Left ventricle myocardium inferior (tissue), 1 donor: ENCODE measurements at places on chromosomes 16 and 17. TPM values are rescaled to one million over a fixed set of nuclear protein-coding genes. Genes with fewer than 3 reads are reported as not detected.
A peak's percentile ranks its signal among the peaks of the same experiment; 100 is the strongest.

TMEM220 gene
- total RNA-seq, result 6.4 TPM

HSD11B2 gene
- 0.99 TPM for total RNA-seq

SOST gene
- total RNA-seq, result 0.14 TPM

DCTN5 gene
- 40.0 TPM for total RNA-seq

ALDH3A1 gene
- total RNA-seq, result not detected

ZBTB4 gene
- total RNA-seq, result 63.4 TPM

EME1 gene
- 0.74 TPM for total RNA-seq

ATPAF2 gene
- total RNA-seq, result 37.5 TPM

CTRB2 gene
- total RNA-seq, result not detected

KDM6B gene
- total RNA-seq, result 23.3 TPM

PLCG2 gene
- 5.6 TPM for total RNA-seq

DNA sequence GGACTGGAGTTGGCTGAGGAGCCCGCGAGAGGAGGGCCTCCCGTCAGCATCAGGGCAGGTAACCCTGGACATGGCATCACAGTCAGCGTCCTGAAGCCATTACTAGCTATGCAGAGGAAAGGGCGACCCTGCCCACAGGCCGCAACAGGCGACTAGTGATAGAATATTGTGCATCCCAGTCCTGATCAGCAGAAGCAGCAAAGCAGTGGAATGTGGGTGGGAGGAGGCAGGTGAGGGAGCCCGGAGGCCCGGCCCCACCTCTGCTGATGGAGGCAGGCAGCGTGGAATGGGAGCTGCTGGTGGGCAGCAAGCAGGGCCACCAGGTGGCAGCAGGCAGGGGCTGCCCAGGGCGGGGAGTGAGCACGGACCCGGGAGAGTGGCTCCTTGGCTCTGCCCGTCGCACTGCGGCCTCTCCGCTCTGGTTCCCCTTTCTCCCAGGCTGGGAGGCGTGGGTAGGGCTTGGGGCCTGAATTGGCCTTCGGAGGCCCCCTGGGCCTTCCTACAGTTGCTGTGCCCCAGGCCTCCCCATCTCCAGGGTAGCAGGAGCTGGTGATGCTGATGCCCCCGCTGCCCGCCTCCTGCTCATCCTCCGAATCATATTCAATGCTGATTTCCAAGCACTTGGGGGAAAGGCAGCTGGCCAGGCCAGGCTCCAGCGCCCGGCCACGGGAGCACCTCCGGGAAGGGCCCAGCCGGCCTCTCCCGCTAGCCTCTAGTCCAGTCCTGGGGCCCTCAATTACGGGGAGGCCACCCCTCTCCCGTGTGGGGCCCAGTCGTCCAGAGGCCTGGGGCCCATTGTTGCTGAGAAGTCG is 20.2 kb downstream of the TSPOAP1 start:
- DNase-seq, result no peak
- H3K4me1 ChIP-seq, result no peaks in the 10 kb centered on the region
- no peak overlapping the region for H3K27ac ChIP-seq
- H3K4me3 ChIP-seq, result no peak overlapping the region
- H3K36me3 ChIP-seq, result no peaks in the 10 kb centered on the region

GRCh38 chr17:36069136-36069535 is 5.1 kb downstream of the CCL18 start:
- H3K4me1 ChIP-seq, result no peaks in the 10 kb centered on the region
- no peak overlapping the region for H3K27ac ChIP-seq
- no peak for DNase-seq
- H3K4me3 ChIP-seq, result no peak overlapping the region

DNA sequence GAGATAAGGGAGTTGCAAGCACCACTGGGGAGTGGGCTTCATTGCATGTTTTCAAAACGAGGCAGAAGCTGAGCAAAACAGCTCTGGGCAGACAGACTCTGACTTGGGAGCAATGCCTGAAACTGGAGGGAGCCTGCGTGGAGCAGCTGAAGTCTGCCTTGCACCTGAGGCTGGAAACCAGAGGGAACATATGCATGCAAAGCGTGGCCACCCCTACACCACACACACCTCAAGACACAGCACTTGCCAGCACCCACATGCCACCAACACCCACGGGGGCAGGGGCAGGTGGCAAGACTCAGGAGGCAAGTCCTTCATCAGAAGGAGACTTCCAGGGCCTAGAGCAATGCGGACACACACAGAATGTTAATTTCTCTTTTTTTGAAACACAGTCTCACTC is 45.8 kb downstream of the COTL1 start:
- no peaks in the 10 kb centered on the region for H3K36me3 ChIP-seq
- H3K4me1 ChIP-seq, result no peaks in the 10 kb centered on the region
- H3K27ac ChIP-seq, result no peak overlapping the region
- H3K27me3 ChIP-seq, result no peaks in the 10 kb centered on the region
- DNase-seq, result no peak
- H3K4me3 ChIP-seq, result no peak overlapping the region

- H3K4me1 ChIP-seq, result peaks cover 32% of the 10 kb centered on the region
- no peaks in the 10 kb centered on the region for H3K27me3 ChIP-seq
- H3K27ac ChIP-seq, result no peak overlapping the region
- H3K4me3 ChIP-seq, result no peak overlapping the region
- no peaks in the 10 kb centered on the region for H3K36me3 ChIP-seq
These were observed 64.5 kb upstream of the MED9 start for GRCh38 chr17:17412326-17412725.

- H3K4me1 ChIP-seq, result peaks cover 19% of the 10 kb centered on the region
- no peak overlapping the region for H3K27ac ChIP-seq
- no peaks in the 10 kb centered on the region for H3K36me3 ChIP-seq
These were observed 2.9 kb upstream of the SRCIN1 start for GRCh38 chr17:38608648-38609047.

DNA sequence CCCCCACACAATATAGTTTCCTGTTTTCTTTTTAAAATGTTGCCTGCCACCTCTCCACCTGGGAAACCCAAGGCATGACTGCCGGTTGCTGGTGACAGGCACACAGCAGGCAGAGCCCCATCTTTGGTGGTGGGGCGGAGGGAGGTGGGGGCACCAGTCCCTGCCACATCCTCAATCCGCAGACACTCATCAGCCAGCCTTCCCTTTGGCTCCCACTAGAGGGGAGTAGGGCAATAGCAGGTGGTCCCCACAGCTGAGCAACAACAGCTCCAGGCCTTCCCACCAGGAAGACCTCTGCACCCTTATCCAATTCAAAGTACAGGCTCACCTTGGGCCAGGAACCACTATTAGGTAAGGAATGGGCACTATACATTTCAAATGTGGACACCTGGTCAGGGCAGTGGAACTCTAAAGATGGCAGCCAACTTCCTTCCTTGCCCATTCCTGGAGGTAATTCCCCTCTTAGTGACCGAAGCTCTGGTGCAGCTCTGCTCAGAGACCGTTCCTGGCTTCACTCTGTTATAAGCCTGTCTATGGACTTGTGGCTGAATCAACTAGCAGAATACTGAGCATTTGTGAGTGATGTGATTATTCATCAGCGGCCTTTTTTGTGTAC is 13.9 kb downstream of the RECQL5 start:
- H3K4me3 ChIP-seq, result no peak overlapping the region
- no peak for DNase-seq
- H3K4me1 ChIP-seq, result no peaks in the 10 kb centered on the region
- H3K27ac ChIP-seq, result no peak overlapping the region
- H3K27me3 ChIP-seq, result no peaks in the 10 kb centered on the region
- H3K36me3 ChIP-seq, result peaks cover 85% of the 10 kb centered on the region

DNA sequence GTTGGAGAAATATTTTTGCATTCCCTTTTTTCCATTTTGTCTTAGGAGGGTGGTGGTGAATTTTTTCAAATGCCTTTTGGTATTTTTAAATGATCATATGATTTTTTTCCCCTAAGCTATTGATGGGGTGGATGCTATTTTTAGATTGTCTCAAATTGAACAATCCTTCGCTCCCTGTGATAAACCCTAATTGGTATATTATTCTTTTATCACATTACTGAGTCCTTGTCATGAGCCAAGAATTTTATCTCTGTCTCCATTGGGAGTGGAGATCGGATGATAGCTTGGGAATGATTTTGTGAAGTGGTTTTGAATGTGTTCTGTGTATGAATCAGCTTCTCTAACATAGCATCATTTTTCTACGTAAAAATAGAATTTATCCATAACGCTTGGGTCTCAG is 15.4 kb downstream of the NECAB2 start:
- H3K4me1 ChIP-seq, result no peaks in the 10 kb centered on the region
- DNase-seq, result no peak
- H3K4me3 ChIP-seq, result no peak overlapping the region

DNA sequence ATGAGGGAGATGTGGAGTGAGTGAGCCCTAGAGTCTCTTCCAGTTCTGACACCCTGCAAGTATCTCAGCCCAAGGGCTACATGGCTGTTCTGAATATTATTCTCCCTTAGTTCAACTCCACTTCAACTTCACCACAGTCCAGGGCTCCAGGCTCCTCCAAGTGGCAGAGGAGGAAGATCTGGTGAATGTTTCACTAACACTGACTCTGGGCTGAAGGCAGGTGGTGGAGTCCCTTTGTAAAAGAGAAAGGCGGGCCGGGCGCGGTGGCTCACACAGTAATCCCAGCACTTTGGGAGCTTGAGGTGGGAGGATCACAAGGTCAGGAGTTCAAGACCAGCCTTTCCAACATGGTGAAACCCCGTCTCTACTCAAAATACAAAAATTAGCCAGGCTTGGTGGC is 13.6 kb downstream of the CCDC92B start:
- H3K4me1 ChIP-seq, result no peaks in the 10 kb centered on the region
- H3K36me3 ChIP-seq, result no peaks in the 10 kb centered on the region

GRCh38 chr16:87461466-87461991 is 31.3 kb downstream of the ZCCHC14 start:
- H3K4me1 ChIP-seq, result peaks cover 77% of the 10 kb centered on the region
- H3K27ac ChIP-seq, result peak overlapping the region; percentile 88
- peak overlapping the region; percentile 34 for H3K4me3 ChIP-seq

DNA sequence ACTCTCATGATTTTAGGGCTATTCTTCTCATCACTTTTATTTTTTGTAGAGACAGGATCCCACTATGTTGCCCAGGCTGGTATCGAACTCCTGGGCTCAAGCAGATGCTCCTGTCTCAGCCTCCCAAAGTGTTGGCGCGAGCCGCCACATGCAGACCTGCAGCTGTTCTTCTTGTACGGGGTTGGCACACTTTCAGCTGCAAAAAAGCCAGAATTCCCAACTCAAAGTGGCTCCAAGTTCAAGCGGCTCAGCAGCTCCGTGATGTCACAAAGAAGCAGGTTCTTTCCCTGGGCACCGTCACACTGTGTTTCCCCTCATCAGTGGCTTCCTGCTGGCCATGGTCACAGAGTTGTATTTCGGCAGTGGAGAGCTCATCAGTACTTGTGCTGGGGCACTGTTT is 6.7 kb upstream of the SBK1 start:
- no peak for DNase-seq
- no peaks in the 10 kb centered on the region for H3K36me3 ChIP-seq
- no peaks in the 10 kb centered on the region for H3K4me1 ChIP-seq
- H3K4me3 ChIP-seq, result no peak overlapping the region

DNA sequence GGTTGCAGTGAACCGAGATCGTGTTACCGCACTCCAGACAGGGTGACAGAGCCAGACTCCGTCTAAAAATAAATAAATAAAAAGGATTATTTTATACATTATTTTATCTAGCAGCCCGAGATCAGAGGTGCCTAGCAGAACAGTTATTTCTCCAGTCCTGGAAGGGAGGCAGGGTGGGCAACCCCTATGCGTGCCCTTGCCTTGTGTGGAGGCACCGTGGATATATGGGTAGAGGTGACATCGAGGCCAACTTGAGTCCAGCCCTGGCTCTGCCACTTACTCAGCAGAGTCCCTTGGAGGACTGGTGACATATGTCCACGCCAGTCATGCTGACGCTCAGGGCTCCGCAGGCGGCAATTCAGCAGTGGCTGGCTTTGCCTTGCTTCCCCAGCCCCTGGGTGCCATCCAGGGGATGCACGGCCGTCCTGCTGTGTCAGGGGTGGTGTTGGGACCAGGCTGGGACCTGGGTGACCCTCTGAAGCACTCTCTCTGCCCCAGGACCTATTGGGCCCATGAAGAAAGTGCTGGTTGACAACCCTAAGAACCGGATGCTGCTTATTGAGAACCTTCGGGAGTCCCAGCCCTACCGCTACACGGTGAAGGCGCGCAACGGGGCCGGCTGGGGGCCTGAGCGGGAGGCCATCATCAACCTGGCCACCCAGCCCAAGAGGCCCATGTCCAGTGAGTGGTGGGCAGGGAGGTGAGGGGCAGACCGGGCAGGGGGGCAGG is 13.2 kb downstream of the GALK1 start:
- DNase-seq, result no peak
- no peak overlapping the region for H3K27ac ChIP-seq
- no peak overlapping the region for H3K4me3 ChIP-seq
- H3K27me3 ChIP-seq, result no peaks in the 10 kb centered on the region

DNA sequence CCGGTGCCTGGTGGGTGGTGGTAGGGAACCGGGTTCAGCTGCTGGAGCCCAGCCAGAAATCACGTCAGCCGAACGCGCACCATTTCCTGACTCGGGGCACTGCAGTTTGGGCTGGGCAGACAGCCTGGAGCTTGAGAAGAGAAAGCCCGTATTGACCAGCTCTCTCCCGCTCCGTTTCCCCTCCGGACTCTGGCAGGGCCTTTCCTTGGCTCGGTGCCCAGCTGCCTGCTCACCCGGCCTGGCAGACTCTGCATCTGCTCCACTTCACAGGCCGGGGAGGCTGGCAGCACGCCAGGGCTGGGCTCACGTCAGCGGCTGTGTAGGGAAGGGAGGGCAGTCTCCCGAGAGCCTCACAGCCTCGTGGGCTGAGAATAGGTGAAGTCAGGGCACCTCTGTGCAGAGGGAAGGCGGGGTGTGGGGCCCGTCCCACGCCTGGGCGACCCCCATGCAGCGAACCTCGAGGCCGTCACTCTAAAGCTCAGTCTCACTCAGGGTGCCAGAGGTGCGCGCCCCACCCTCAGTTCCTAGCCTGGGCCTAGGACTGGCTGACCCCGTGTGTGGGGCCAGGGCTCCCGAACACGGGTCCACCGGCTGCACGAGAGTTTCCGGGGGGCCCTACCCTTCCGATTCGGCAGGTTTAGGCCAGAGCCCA is 59.1 kb downstream of the OR1D5 start:
- H3K4me1 ChIP-seq, result peaks cover 59% of the 10 kb centered on the region
- DNase-seq, result peak; percentile 99
- no peaks in the 10 kb centered on the region for H3K27me3 ChIP-seq
- peak overlapping the region; percentile 92 for H3K27ac ChIP-seq
- peak overlapping the region; percentile 53 for H3K4me3 ChIP-seq
